ENCODE measurements at places on chromosomes 16 and 17. TPM values are rescaled to one million over a fixed set of nuclear protein-coding genes. Genes with fewer than 3 reads are reported as not detected.

DNA sequence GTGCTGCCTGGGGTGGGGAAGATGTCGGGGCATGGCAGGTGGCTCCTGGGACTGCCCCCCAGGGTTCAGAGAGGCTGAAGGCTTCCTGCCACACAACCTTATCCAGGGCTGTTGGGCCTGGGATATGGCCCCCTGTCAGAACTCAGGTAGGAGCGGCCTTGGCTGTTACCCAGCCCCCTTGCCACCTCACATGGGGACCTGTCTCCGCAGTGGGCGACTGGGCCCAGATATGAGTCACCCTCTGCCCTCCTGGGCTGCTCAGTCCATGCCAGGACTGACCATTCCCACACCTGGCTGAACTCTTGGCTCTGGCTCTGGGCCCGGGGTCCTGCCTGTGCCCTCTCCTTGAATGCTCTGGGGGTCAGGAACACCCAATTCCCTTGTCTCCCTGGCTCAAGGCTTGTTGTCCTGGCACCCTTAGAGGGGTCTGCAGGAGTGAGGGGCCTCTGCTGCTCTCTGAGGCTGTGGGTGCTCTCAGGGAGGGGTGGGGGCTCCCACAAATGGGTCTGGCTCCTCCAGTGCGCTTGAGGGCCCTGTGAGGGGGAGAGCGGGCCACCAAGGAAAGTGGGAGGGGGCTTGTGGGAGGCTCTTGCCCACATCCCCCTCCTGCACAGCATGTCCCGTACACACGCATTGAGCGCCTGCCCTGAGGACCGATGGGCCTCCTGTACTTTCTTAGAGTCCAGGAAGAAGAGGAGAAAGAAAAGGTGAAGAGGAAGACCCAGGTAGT is 36.0 kb downstream of the LGALS9 start:
- DNase-seq: no peak

- DNase-seq: no peak
Measured at GRCh38 chr17:60091109-60091508, 12.4 kb upstream of the HEATR6 start.

DNA sequence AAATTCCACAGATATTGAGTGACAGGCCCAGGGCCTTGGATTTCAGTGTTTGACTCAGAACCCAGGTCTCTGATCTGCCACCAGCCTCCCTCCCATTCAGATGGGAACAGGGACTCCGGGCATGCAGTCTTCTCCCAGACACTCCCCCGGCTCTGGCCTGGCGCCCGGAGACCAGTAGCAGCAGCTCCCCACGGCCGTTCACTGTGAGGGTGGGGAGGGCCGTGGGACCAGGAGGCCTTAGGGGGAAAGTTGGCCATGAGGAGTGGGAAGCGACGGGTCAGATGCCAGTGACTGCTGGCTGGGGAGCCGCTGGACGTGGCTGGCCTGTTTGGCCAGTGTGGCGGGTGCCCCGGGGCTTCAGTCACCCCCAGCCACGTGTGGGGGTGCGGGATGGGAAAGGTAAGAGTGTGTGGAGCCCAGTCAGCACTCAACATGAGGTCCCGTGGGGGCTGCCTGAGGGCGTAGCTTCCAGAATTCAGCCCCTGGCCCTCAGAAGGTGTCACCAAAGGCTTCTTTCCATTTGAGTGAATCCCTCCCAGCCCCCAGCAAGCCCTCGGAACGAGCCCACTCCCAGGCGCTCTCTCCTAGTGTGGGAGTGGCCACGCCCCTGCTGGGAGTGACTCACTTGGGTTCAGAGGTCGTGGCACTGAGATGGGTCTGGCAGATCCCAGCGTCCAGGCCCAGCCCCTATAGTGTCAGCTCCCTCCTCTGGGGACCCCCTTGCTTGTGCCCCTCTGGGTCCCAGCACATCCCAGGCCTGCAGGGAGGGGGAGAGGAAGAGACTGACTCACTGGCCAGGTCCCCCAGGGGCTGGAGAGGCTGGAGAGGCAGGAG is 309.4 kb downstream of the SEC14L1 start:
- peak; percentile 93 for DNase-seq

TNK1 gene
- 2.6 TPM for total RNA-seq

C1QTNF1 gene
- total RNA-seq: 240 TPM

All from Right ventricle myocardium inferior (tissue), 1 donor.